ENCODE measurements at places on chromosomes 16 and 17.
A peak's percentile ranks its signal among the peaks of the same experiment; 100 is the strongest.

- no peak for DNase-seq
Observed at GRCh38 chr17:61903251-61903650, 24.5 kb downstream of the INTS2 start.

- DNase-seq = peak; percentile 53
Observed at GRCh38 chr17:20072692-20072992, 63.5 kb downstream of the SPECC1 start.

GRCh38 chr16:22372882-22373661 lies 1.3 kb downstream of the CDR2 start:
- DNase-seq = no peak

DNA sequence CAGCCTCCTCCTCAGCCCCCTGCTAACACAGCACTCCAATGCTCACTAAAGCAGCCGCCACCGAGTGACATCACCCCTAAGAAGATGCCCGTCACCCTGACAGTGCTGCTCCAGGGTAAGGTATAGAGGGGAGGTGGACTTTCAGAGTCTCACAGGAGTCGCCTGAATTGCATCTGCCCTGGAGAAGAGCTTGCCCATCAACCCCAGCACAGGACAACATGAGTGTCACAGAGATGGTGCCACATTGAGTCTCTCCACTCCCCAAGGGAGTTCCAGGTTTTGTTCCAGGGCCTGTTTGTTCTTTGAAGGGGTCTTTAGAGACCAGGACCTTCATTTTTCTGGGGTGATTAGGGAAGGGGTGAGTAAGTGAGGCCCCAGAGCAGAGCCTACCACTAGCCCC lies 2.2 kb upstream of the P2RX5 start:
- DNase-seq = no peak

DNA sequence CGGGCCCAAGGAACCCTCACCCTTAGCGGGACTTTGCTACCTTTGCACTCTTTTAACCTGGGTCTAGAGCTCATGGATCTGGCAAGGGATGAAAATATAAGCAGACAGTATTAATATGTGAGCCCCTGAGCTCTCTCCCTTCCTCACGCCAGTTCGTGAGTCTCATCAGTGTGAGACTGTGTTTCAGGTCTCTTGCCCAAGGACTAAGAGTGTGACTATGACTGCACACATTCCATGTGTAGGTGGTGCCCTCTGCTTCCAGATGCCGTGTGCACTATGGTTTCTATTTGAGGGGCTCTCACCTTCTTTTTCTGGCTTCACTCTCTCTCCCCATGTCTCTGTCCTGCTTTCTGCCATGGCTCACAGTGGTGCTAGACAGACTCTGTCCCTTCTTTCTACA lies 40.5 kb downstream of the DHRS7B start:
- DNase-seq = no peak

DNA sequence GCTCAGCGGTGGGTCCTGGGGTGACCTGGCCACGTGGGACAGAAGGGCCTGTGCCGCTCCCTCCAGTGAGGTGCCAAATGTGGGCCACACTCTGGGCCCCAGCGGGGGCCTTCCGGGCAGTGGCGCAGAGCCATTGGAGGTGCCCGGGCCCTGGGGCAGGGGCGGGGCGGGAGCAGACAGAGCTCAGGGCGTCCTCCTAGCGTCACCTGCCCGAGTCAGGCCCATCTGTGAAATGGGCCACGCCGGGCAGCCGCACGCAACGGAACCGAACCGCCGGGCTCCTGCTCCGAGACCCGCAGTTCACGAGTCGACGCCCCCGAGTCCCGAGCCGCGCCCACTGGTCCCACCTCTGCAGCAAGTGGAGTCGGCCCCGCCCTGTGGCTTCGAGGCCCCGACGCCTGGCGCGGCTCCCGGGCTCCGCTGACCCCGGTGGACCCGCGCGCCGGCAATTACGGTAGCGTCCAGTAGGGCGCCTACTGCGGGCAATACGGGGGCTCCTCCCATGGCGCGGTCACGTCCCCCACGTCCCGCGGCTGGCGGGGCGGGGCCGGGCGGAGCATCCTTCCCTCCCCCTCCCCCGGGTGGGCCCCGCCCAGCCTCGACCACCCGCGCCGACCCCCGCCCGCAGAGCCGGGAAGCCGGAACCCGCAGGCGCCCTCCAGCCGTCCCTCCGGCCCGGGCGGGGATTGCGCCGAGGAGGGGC lies 1.9 kb downstream of the SLC16A3 start:
- DNase-seq = no peak

- no peak for DNase-seq
Observed at GRCh38 chr17:5919089-5919488, 151.1 kb upstream of the WSCD1 start.

Measured in DMS 273 treated with DMSO at 0.1 percent for 48 hours (cell line).